Bladder microvascular endothelial cell (primary cell): ENCODE measurements at places on chromosomes 12 and 14. TPM values are rescaled to one million over a fixed set of nuclear protein-coding genes. Genes with fewer than 3 reads are reported as not detected.

The GALNT4 gene
- total RNA-seq: 14.0 and 14.2 TPM in 2 replicates

The CLEC9A gene
- not detected in 2 replicates for total RNA-seq

The IAPP gene
- total RNA-seq: not detected in 2 replicates

The ZBTB1 gene
- total RNA-seq: 27.8 and 60.9 TPM in 2 replicates

The ADCY6 gene
- total RNA-seq: 24.1 and 66.6 TPM in 2 replicates

The KIF26A gene
- total RNA-seq: 7.0 and 18.6 TPM in 2 replicates

The KRT85 gene
- not detected in 2 replicates for total RNA-seq

The PDE3A gene
- 1.3 and 2.4 TPM in 2 replicates for total RNA-seq

The RHOJ gene
- 58.1 and 312 TPM in 2 replicates for total RNA-seq

The RNASE3 gene
- total RNA-seq: not detected in 2 replicates

The LPAR5 gene
- total RNA-seq: not detected in 2 replicates

The SERPINA9 gene
- total RNA-seq: not detected in 2 replicates
